GM10248 (cell line): ENCODE measurements at places on chromosomes 3 and 15.
A peak's percentile ranks its signal among the peaks of the same experiment; 100 is the strongest.

GRCh38 chr3:115551016-115551415 lies 72.3 kb upstream of the GAP43 start:
- DNase-seq: no peak

DNA sequence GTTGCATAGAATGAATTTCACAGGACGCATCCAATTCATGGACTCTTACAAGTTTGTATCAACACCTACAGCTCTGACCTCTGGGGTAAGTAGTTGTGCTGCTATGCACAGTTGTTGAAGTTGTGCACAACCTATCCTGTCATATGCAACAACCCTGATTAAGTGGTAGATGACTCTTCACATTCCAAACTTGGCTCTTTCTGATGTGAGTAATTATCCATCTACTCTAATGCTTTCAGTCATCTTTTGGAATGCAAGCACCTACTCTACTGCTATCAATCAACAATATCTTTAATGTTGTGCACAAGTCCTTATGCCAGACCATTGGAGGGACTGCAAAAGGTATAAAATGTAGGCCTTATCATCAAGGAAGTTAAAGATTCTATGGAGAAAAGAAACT lies 921.4 kb downstream of the MCTP2 start:
- no peak for DNase-seq

GRCh38 chr3:10395671-10396070 lies 74.8 kb upstream of the SEC13 start:
- no peak for DNase-seq

GRCh38 chr3:176650478-176650877 lies 546.8 kb downstream of the TBL1XR1 start:
- no peak for DNase-seq

- DNase-seq: no peak
Measured at GRCh38 chr3:97763586-97764406, 762 bp upstream of the ARL6 start.

GRCh38 chr3:14810801-14811661 lies 7.7 kb upstream of the FGD5 start:
- no peak for DNase-seq

GRCh38 chr15:63504247-63504978 lies at the start of gene USP3:
Gene USP3 (plus strand): TSS chr15:63504593. CDS start chr15:63504740, 147 bp downstream.
- DNase-seq: peak; percentile 91

GRCh38 chr3:109109574-109109973 lies 8.4 kb downstream of the MORC1 start:
- DNase-seq: no peak

DNA sequence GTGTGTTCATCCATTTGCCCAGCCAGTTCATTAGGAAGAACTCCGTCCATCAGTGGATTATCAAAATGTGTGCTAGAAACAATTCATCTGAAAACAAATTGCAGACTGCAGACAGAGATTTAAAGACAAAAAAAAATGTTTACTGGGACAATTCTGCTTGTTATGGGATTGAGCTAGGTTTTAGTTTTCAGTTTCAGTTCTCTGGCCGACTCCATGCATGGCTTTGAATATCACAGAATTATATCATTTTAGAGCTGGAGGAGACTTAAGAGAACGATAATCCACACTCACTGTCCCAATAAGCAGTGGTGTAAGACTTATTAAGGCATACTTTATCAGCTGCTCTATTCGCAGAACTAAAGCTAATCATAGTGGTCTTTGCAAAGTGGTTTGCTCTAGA lies 51.1 kb downstream of the TFG start:
- no peak for DNase-seq

GRCh38 chr15:40933517-40933902 lies 4.4 kb downstream of the DLL4 start:
- no peak for DNase-seq

DNA sequence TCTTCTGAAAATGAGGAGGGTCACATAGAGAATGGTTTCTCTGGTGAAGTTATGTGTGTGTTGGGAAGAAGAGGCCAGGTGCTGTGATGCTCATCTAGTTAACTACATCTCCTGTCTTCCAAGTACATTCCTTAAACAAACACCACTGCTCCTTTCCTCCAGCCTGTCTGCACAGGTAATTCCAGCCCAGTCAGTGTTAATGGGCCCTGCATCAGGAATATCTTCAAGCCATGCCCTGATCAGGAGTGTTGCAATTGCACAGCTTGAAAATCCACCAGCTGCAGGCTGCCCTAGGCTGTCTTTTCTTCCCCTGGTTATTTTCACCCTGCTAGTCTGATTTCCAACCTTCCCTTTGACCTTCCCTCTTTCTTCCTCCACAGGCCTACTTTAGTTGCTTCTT lies 41.9 kb upstream of the LMOD3 start:
- DNase-seq: no peak

DNA sequence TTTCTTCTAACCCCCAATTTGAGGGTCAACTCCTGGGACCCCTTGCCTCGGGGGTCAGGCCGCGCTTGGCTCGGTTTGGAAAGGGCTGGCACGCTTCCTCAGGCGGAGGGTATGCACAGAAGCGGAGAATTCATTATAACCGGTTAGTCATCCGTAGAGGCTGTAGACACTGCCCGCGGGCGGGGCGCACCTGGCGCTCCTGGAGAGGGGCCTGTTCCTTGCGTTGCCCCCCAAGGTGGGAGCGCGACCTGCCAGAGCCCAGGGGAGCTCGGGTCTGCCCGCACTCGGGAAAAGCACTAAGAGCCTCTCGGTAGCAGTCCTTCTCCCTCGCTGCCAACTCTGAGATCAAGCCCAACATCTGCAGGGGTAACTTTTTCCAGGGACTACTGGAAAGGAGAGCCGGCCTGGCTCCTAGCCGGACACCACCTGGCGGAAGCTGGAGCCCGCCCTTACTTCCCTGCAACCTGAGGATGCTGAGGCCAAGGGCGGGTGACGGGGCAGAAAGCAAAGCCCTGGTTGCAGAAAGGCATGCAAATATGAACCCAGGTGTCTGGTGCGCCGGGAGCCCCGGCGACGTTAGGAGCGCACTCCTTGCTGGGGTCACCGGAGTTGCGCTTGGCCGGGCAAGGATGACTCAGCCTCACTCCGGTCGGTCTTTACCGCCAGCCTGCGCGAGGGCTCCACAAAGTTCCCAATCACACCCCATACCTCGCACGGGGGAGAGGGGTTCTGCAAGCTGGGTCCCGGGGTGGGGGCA lies 1.5 kb upstream of the CACNA2D3 start:
- DNase-seq: peak; percentile 50

- no peak for DNase-seq
Measured at GRCh38 chr3:42001777-42002176, 39.9 kb upstream of the ULK4 start.

DNA sequence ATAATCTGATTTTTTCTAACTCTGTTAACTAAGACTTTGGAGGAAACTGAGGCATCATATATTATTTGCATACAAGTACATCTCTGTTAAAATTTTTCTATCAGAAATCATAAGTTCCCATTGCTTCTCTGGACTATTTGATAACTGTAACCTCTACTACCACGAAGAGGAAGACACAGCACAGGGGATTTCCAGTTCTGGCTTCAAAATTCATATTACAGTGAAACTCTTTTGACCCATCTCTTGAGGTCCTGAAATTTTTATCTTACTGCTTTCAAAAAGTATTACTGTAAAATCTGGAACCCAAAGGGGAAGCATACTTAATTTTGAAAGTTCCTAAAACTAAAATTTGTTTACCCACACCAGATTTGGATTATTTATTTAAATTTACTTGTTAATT lies 4.2 kb downstream of the PLSCR1 start:
- DNase-seq: no peak

DNA sequence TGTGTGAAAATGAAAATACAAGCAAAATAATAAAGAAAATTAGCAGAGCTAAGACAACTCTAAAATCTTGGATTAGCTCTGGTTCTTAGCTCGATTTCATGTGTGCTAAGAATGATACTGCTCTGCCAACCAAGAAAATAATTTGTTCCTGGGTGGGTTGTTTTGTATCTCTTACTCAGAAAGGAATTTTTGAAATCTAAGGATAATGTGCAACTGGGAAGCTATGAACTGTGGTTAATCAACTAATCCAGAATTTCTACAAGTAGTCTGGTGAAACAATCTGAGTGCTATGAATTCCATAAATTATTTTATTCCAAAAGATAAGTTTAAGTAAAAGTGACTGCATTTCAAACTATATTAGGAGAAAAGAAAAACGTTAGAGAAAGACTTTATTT lies 92.0 kb downstream of the TFDP2 start:
- DNase-seq: no peak

GRCh38 chr3:49004352-49005302 lies 2.6 kb upstream of the WDR6 start:
- DNase-seq: no peak

DNA sequence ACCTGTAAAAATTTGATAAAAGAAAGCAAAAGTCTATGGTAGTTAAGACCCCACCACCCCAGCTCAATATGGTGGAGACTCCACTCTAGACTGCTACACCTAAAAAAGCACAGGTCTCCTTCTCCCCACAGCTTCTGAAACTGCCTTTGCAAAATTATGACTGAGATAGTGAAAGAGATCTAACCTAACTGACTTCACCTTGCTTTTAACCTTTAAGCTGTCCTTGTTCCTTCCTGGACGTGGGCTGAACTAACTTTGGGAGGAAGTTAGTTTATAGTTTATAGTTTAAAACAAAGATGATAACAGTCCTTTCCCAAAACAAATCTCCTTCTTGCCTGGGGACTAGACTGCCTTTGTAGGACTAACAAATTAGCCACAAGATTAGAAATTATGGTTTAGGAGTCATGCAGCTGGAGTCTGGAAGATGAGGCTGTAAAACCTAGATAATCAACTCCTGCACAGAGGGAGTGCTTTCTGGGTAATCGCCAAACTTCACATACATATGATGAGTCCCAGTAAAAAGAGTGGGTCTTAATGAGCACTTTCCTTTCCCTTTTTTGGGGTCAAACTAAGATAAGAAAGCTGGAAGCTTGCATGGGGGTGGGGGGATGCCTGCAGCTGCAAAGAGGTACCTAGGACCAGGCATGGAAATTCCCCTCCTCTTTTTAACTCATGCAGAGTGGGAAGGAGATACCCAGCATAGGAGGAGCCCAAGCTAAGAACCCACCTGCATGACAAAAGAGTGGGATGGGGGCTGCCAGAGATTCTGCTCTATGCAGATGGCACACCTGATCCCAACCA lies 17.5 kb downstream of the CCR8 start:
- no peak for DNase-seq

DNA sequence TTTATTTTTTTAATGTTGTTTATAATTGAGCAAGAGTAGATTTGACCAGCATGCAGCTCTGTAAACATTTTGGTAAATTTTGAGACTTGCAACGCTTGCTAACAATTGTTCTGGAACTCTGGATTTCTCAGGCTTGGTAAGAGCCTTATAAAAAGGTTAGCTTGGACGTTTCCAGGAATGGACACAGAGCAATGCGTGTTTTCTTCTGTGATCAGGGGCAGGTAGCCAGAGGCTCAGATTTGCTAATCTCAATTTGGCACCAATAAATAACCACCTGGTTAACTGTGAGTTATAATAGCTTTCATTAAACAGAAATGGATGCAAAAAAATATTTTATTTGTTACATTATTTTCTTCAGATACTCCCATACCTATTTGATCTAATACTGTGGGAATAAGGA lies 39.8 kb downstream of the CADM2 start:
- no peak for DNase-seq

DNA sequence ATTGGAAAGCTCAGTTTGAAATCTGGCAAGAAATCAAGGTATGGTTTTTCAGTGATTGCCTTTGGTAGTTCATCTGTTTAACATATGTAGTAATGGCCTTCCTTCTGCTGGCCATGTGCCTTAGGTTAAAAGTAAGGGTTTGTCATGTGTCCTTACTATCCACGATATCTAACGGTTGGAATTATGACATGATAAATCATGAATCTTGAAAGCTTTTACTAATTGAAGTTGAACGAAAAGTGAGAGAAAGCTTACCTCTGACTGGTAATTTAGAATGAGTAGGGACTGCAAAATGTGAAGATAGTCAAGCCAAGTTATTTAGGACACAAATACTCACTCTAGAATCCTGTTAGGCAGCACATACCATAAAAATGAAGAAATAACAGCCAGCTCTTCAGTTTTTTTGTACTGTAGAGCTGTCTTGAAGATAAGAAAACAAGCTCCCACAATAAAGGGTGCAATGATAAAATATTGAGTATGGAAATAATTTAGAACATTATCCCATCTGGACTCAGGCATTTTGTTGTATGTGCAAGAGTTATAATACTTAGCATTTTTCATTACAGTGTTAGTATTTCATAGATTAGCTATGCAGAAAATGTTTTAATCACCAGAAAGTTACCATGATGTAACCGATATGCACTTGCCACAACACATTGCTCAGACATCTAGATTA lies 303.4 kb downstream of the ZNF385D start:
- DNase-seq: no peak

DNA sequence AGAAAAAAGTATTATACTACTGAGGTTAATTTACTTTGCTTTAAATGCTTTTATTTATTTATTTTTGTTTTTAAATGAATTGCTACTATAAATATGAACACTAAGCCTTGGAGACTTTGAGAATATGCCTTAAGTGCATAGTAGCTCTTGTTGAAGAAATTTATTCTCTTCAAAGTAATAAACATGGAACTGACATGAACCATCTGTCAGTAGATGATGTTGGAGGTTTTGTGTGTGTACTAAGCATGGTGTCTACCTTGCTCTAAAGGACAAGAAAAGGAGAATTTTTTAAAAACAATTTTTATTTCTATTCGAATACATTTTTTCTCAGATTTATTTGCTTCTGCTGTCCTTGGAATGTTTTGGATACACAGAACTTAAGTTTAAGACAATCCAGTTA lies 81.1 kb upstream of the PDZRN3 start:
- no peak for DNase-seq

- DNase-seq: no peak
Measured at GRCh38 chr3:46489875-46490274, 7.9 kb upstream of the RTP3 start.

- no peak for DNase-seq
Measured at GRCh38 chr3:71509066-71509465, 74.5 kb downstream of the FOXP1 start.

DNA sequence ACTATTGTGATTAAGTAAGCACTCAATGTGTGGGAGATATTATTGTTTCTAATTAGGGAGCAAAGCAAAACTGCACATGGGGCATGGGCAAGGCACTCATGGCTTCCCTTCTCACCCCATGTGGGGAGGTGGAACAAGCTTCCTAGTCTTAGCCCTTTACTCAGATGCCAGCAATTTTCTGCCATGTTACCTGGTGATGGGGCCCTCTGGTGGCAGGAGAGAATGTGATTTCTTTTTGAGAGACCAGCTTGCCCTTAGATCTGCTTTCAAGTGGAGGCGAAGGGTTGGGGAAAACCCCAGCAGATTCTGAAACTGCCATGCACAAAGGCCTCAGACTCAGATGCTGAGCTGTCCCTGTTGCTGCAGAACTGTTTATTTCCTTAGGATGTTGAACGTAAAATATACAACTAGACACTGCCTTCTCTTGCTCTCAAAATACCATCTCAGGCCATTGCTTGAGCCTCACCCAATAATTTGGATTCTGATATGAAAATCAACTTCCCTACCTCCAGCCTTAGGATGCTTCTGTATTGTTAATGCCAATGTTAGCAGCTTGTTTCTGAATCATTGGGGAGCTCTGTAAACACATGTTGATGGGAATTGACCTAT lies 130.2 kb upstream of the TPRG1 start:
- DNase-seq: peak; percentile 58
